Fibroblast of lung (primary cell): ENCODE measurements at places on chromosomes 7 and 10. TPM values are rescaled to one million over a fixed set of nuclear protein-coding genes. Genes with fewer than 3 reads are reported as not detected.

DNA sequence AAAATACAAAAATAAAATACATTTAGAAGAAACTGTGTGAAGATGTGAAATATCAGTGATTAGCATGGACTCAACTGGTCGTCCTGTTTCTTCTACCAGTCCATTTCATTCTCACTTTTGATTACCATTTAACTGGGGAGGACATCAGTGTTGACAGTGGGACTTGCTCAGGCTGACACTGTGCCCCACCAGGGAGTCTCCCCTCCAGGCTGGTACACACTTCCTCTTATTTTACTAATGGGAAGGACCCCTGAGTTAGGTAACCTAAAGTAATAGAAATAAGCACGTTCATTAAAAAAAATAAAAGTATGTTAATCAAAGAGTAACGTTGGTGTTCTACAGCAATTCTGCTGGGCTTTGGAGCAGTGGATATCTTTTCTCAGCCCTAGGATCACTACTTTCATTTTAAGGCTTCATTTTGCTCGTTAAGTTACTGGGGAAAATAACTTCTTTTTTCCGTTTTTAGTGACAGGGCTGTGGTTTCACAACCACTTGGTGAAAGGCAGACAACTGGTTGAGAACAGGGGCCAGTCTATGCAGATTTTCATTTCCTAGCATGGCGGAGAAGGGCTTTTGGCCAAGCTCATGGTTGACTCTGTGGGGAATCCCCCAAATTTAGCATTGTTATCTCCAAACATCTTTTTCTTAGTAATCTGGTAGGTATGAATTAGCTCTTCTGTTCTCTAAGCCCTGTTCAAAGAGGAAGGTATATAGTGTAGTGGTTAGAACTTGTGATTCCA, 2.1 kb downstream of the SNX10 start:
- no peak for DNase-seq

GRCh38 chr10:2633630-2634029, 433.7 kb upstream of the PFKP start:
- DNase-seq: no peak

DNA sequence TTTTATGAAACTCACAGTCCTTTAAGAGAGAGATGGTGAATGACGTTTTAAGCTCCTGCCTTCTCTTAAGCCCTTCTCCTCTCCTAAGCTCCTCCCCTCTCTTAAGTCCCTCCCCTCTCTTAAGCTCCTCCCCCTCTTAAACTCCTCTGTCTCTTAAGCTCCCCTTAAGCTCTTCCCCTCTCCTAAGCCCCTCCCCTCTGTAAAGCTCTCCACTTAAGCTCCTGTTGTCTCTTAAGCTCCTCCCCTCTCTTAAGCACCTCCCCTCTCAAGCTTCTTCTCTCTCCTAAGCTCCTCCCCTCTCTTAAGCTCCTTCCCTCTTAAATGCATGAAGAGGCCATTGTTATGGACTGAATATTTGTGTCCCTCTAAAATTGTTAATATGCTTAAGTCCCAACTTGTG, 1180.6 kb upstream of the AUTS2 start:
- DNase-seq: no peak

- no peak for DNase-seq
Observed at GRCh38 chr10:49289480-49289879, 9.5 kb upstream of the C10orf71 start.

- no peak for DNase-seq
Observed at GRCh38 chr10:110508159-110508788, 10.6 kb downstream of the DUSP5 start.

GRCh38 chr10:103452506-103453230, 498 bp upstream of the CALHM2 start:
- no peak for DNase-seq

The CFAP70 gene
- 1.0 and 1.3 TPM in 2 replicates for total RNA-seq
